NB4 (cell line): ENCODE measurements at places on chromosomes 7 and 10.

DNA sequence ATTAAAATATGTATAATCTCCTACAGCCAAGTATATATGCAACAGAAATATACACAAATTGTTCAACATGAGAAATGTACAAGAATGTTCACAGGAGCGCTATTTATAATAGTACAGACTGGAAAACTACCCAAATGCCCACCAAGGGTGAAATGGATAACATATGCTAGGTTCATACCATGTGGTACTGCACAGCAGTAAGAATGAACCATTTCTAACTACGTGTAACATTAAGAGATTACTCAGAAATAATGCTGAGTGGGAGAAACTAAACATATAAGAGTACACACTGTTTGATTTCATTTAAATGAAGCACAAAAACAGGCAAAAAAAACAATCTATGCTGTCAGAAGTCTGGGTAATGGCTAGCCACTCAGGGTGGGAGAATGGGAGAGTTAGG is 45.8 kb downstream of the RNLS start:
- no peak for DNase-seq

DNA sequence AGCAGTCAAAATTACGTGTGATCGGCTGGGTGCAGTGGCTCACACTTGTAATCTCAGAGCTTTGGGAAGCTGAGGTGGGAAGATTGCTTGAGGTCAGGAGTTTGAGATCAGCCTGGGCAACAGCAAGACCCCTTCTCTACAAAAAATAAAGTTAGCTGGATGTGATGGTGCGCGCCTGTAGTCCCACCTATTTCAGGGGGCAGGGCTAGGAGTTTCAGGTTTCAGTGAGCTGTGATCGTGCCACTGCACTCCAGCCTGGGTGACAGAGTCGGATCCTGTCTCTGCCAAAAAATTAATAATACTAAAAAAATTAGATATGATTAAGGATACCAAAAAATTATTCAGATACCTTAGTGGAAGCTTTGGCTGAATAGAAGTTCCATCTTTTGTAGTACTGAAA is 136.4 kb downstream of the SDK1 start:
- no peak for DNase-seq

GRCh38 chr10:62147425-62147824 is 121.2 kb downstream of the RTKN2 start:
- DNase-seq, result no peak

- DNase-seq, result no peak
These were observed 159.6 kb downstream of the SLC16A9 start for GRCh38 chr10:59550061-59550460.

DNA sequence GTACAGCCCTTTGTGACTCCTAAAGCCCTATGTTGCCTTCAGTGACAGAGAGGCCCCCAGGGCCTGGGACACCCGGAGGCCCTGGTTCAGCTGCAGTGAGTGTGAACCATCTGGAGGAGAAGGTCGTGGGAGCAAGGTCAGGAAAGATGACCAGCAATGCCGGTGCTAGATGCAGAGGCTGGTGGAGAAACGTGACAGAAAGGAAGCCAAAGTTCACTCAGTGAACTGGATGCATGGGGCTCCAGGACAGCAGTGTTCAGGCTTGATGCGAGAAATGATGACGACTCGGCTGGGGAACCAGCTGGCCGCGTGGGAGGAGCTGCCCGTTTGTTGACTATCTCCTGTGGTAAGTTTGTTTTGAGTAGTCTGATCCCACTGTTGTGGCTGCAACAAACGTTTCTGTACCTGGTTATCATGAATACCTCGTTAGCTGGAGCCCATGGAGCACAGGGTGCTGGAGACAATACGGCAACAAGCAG is 54.1 kb upstream of the MKRN1 start:
- DNase-seq, result peak; percentile 58

GRCh38 chr10:94546901-94547185 is 1.3 kb downstream of the HELLS start:
- DNase-seq, result no peak

DNA sequence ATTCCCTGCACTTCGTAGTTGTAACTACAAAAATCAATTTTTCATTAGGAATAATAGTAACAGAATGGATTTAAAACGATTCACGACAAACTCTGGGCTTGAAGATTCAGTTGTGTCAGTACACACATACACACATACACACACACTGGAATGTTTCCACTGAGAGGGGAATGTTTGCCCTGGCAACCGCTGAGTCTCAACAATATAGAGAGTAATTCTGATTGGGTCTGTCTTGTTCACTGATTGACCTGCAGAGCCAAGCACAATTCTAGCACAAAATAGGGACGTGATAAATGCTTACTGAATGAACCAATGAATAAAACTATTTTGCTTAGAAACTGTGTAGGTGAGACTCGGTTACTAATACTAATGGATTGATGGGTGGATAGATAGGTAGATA is 204.4 kb upstream of the CCDC6 start:
- DNase-seq, result no peak

- DNase-seq, result no peak
These were observed 2.5 kb upstream of the ITIH2 start for GRCh38 chr10:7700577-7701125.

GRCh38 chr10:13527864-13528122 is 1.0 kb downstream of the BEND7 start:
- no peak for DNase-seq

DNA sequence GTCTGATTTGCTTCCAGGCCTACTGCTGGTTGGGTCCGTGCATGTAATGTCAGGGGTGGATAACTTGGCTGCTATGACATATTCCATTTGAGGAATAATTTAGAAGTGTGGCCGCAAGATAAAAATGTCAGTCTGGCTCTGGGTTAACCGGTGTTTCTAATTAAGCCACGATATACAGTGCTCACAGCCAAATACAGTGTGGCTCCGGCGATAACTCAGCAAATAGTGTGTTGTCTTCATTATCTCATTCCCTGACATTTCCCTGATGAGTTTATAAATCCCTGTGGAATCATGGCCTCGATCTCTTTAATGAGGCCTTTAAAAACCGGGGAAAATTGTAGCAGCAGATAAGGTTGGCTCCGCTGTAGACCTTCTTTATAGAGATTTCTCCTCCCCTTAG is 1125.0 kb downstream of the TYW1 start:
- no peak for DNase-seq

DNA sequence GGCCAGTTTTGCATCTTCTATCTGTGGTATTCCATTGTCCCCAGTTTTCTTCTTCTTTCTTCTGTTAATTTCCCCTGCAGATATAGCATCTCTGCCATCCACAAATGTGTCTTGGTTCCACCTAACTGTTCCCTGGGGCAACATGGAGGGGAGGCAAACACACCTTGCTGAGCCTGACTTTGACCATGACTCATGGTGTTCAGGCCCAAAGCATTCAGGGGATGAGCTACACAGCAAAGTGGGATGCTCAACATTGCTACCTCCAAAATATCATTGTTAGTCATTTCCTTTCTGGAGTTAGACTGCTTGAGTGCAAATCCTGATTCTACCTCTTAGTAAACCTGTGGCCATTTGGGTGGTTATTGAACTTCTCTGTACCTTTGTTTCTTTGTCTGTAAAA is 542.7 kb downstream of the LRMDA start:
- no peak for DNase-seq

GRCh38 chr10:66519616-66520015 is 406.2 kb upstream of the LRRTM3 start:
- DNase-seq, result no peak

- DNase-seq, result peak; percentile 73
These were observed 74.1 kb downstream of the TACC2 start for GRCh38 chr10:122062831-122063674.

DNA sequence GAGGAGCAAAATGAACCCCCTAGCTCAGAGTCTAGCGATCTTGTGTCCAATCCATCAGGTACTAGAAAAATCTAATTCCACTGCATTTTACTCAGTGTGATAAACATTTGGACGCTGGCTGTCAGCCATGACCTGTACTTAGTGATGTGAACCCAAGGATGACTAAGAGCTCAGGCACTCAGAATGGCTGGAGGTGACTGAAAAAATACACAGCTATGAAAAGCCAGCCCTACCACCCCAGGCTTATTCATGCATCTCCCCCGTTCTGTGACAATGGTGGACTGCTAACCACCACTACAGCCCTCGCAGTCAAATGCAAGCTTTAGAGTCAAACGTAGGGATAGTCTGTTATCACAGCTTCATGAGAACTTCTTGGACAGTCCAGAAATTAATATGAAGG is 14.9 kb downstream of the AFAP1L2 start:
- no peak for DNase-seq

DNA sequence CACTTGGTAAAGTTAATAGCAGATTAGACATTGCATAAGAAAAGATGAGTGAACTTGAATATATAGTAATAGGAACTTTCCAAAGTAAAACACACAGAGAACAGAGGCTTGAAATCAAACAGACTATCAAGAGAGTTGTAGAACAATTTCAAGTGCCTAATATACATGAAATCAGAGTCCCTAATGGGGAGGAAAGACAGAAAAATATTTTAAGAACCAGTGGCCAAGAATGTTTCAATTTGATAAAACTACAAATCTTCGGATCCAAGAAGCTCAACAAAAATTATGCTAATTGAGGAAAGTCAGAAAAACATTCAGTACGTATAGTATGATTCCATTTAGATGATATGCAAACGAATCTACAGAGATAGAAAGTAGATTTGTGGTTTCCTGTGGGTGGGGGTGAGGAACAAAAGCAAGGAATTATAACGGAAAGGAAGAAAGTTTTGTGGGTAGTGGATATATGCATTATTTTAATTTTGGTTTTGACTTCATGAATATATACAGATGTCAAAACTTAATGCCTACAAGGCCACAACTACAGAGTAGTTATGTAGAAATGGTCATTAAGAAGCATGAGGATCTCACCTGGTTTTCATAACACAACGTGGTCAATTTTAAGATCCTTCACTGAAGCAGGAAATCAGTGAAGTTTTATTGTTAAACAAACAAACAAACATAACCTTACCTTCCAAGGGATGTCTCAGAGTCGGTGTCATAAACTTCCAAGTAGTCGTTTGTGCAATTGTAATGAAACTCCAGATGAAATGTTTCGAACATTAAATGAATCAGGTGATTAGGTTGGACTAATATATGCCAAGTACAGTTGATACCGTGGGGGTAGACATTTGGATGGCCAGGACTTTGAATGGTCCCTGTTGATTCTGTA is 62.0 kb downstream of the CUBN start:
- no peak for DNase-seq

GRCh38 chr7:44280636-44280992 is 44.8 kb downstream of the CAMK2B start:
- DNase-seq, result no peak

DNA sequence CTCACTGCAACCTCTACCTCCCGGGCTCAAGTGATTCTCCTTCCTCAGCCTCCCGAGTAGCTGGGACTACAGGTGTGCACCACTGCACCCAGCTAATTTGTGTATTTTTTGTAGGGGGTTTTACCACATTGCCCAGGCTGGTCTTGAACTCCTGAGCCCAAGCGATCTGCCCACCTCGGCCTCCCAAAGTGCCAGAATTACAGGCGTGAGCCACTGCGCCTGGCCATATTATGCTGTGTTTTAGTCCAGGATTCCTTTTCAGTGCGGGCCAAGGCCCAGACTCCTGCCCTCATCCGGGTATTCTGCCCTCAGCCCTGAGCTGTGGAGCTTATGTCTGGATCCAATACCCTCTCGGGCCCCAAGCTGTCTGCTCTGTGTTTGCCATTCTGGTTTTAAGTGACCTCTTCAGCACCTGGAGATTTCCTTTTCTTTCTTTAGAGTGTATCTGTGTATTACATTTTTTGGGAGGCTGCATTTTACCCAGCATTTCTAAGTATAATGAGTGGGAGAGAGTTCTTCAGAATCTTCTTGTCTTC is 114.9 kb downstream of the BUB3 start:
- no peak for DNase-seq

DNA sequence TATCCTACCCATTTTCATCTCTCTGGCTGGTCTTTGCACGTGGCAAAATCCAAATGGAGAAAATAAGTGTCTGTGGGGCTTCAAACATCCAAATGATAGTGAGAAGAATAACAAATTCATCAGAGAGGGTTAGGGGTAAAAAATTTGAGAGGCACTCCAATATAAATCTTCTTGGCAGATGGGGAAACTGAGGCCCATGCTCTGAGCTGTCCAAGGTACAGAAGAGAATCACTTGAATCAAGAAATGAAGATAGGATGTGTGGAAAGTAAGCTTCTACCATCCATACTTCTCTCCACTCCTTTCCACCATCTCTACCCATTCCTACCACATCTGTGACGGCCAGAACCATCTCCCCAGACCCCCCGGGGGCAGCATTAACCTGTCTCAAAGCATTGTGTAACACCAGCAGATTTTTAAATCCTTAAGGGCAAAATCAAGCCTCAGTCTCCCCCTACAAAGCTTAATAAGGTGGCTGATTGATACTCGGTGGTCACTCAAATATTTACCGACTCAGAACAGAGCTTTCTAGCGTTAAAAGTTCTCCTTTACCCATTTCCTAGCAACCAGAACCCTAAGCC is 818 bp downstream of the GOT1 start:
- DNase-seq, result no peak

DNA sequence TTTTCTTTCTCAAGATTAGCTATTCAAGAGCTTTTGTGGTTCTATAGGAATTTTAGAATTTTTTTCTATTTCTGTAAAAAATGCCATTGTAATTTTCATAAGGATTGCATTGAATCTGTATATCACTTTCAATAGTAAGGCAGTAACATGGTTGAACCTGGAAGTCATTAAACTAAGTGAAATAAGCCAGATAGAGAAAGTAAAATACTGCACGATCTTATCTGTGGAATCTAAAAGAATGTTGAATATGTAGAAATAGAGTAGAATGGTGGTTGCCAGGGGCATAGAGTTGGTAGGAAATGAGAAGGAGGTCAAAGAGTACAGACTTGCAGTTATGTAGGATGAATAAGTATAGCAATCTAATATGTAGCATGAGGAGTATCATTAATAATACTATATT is 1073.5 kb upstream of the LRRN3 start:
- DNase-seq, result no peak

- DNase-seq, result no peak
These were observed 33.3 kb upstream of the DNAJB12 start for GRCh38 chr10:72388062-72388461.

DNA sequence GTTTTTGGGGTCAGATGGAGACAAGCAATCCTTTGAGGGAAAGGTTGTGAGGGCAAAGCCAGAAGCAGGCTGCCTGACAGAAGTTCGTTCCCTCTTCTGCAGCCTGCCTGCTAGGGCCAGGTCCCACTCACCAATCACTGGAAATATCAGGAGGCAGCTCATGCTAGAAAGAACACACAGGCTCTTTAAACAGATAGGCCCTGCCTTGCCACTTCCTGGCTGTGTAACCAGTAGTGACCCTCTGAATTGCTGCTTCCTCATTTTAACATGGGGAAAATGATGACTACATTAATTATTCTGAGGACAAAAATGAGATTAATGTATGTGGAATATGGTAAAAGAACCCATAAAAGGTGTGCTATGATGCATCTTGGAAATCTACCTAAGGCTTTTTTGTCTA is 50.5 kb upstream of the MRLN start:
- peak; percentile 61 for DNase-seq

DNA sequence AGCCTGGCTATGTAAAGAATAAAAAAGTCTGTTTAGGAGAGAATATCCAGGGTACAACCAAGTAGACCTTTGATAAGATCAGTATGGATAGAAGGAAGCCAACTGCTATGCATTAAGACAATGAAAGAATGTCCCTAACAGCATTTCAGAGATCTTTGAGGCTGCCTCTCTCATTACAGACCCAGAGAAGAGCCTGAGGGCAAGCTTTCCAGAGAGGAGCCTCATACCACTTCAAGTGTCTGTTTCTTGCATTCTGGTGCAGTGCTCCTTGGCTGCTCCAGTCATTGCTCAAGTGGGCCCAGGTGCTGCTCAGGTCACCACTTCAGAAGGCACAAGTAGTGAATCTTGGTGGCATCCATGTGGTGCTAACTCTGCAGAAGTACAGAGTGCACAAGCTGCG is 514.0 kb downstream of the PLXDC2 start:
- no peak for DNase-seq
